Activated T-cell treated with anti-CD3 and anti-CD28 coated beads for 1 hour (primary cell): ENCODE measurements at places on chromosomes 5 and 9.

- DNase-seq: no peak
These were observed 79.1 kb upstream of the PLPP6 start for GRCh38 chr9:4583001-4583400.

- no peak for DNase-seq
These were observed 65.1 kb downstream of the WWC1 start for GRCh38 chr5:168356592-168356991.

GRCh38 chr9:20579524-20580314 lies 42.6 kb downstream of the MLLT3 start:
- no peak for DNase-seq

- no peak for DNase-seq
These were observed 199.4 kb downstream of the PAPPA start for GRCh38 chr9:116352958-116353357.

GRCh38 chr5:35058374-35058788 lies 10.6 kb upstream of the AGXT2 start:
- DNase-seq: no peak

DNA sequence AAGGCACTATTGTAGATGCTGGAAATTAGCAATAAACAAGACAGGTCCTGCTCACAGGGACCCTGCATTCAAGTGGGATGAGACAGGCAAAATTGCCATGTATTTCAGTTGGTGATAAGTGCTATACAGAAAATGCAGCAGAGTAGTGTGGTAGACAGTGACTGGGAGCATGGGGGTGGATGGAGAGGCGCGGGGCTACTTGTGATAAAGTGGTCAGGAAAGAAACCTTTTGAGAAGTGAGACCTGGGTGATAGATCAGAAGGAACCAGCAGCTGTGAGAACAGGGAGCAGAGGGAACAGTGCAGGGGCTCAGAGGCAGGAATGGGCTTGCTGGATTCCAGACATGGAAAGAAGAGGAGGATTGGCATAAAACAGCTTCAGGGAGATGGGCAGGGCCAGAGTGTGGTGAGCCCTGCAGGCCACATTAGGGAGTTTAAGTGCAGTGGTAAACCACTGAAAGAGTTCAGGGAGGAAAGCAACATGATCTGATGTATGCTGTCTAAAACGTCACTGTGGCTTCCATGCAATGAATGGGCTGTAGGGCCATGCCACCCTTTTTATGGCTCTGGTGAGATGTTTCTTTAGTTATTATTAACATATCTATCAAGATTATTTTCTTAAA lies 7.3 kb downstream of the CRHBP start:
- DNase-seq: no peak

GRCh38 chr9:37801959-37802711 lies 1.5 kb downstream of the DCAF10 start:
- DNase-seq: no peak

DNA sequence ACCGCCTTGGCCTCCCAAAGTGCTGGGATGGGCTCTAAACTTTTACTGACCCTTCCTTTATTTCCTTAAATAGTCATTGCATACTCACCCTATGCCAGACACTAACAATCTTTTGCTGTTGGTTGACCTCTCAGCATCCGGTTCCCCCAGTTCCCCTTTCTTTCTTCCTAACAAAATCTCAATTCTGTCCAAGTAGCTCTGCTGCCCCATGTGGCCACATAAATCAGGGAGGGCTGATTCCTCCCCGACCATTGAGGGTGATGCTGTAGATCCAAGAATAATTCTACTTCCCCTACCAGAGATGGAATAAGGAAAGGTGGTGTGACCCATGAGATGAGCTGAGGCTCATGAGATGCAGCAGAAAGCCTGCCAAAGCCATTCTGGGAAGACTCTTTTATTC lies 315.3 kb upstream of the MSX2 start:
- DNase-seq: no peak

DNA sequence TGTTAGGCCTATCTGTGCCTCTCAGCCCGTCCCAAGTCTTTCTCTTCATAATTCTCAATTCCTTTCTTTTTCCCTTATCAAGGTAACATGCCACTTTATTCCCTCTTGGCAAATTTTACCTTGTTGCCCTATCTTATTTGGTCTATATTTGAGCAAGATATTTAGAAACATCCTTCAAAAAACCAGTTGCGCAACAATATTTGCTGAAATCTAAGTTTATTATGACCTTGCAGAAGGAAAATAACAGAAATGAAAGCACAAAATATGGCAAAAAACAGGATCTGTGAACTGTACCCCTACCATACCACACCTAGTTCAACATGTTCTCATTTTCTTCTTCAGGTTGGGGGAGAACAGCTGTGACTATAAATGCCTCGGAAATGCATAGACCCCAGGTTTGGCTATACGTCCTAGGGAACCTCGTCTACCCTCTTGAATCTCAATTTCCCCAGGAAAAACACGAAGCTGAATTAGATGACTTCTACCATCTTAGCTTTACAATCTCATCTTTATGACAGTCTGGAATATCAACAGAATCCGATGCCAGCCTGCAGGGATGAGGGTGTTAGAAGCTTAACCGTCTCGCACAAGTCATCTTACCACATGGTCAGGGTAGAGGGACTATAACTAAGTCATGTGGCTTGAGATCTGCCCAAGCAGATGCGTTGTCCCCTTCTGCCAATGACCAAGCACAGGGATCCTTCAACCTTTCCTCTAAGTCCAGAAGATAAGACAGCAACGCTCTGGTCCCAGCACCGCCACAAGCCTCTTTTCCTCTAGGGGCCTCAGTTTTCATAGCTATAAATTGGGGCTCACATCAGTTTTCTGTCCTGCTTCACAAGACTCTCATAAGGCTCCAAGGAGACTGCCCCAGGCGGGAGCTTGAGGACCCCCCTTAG lies 1.3 kb downstream of the LCP2 start:
- DNase-seq: no peak

- DNase-seq: no peak
These were observed 130.9 kb downstream of the HTR1A start for GRCh38 chr5:63831381-63831780.
